Fibroblast of gingiva (primary cell): ENCODE measurements at places on chromosomes 2 and 18.

DNA sequence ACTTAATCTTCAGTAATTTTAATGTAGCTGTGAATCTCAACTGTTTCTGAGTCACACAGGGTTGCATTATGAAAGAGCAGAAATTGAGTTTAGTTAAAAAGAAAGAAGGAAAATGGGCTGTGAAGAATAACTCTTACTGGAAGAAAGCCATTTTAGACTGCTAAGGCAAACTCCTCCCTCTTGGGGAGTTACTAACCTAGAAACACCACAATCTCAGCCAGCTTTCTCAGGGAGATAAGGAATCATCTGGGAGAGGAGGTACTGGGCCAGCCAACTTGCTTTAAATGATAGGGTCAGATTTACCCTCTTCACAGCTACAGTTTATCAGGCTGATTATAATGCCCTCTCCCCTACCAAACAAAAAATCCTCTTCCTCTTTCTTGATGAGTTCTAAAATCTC, 119.5 kb downstream of the CCDC148 start:
- no peak for DNase-seq

- DNase-seq = no peak
Observed at GRCh38 chr2:159177957-159178356, 108.5 kb downstream of the WDSUB1 start.

DNA sequence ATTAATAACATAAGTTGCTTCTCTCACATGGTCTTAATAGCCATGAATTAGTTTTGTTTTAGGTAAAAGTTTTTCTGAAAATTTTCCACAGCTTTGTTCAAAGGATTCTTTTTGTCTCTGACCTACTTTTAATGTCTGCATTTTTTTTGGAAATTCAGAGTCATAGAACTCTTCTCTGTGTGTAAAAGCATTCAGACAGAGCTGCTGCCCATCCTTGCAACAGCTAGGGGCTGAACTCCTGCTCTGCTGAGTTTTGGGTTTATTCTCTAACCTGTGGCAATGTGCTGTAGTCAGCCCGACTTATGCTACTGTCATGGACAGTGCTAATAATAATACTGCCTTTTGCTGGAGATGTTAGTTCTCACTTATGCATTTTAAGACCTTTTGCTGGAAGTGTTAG, 44.1 kb downstream of the RALBP1 start:
- no peak for DNase-seq

DNA sequence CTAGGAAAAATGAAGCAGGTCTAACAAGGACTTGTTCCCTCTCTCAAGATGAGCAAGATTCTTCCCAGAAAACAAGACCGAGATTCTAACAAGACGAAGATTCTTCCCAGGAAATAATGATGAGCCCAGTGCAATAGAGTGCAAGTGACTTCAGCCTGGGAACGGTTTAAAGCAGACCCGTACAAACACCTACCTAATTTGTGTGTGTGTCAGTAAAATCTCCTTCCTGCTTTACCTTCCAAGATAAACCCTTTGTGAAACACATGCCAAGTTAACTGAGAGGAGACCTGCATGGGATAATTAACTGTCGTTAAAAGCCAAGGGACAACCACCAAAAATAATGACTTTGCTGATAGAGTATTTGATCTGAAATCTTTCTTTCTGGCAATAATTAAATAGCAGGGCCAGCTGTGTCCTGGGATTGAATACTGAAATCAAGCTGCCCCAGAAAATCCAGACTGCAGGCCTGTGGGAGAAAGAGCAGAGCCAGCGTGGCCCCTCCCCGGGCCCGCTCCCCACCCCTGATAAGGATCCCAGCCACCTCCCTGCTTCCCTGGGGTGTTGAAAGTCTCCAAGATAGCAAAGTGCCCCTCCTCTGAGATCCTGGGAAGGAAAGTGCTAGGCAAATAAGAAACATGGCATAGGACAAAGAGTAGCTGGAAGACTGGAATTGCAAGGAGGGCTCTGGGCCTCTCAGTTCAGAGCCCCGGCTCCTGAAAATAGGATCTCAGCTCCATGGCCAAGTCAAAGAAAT, 145.5 kb downstream of the CYP26B1 start:
- DNase-seq = no peak
